Stimulated activated CD4-positive, alpha-beta T cell treated with anti-CD3 and anti-CD28 coated beads, Interleukin-12 subunit alpha, Interleukin-12 subunit beta, amount 100 ng/mL, for 24 hours (primary cell): ENCODE measurements at places on chromosomes 11 and 22.

DNA sequence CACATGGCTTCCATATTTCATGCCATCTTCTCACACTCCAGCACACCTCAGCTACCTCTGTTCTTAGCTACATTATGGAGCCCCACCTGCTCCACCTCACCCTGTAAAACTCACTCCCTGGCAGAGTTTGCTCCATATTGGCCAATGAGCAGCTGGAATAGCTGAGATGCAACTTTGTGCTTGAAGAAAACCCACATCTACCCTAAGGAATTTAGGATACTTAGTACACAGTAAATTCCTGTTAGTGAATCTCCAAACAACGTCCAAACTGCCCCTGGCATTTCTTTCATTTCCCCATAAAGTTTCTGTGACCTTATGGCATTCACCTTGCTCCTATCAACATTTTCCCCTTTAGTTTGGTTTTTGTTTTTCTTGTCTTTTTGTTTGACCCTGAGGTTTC lies 2.2 kb upstream of the VWCE start:
- no peak for DNase-seq

- DNase-seq, result no peak
Observed at GRCh38 chr11:45750439-45750838, 54.5 kb upstream of the SLC35C1 start.

GRCh38 chr11:17599460-17599925 lies 52.4 kb downstream of the OTOG start:
- DNase-seq, result no peak

- no peak for DNase-seq
Observed at GRCh38 chr11:67261946-67262681, 4.2 kb upstream of the GRK2 start.

DNA sequence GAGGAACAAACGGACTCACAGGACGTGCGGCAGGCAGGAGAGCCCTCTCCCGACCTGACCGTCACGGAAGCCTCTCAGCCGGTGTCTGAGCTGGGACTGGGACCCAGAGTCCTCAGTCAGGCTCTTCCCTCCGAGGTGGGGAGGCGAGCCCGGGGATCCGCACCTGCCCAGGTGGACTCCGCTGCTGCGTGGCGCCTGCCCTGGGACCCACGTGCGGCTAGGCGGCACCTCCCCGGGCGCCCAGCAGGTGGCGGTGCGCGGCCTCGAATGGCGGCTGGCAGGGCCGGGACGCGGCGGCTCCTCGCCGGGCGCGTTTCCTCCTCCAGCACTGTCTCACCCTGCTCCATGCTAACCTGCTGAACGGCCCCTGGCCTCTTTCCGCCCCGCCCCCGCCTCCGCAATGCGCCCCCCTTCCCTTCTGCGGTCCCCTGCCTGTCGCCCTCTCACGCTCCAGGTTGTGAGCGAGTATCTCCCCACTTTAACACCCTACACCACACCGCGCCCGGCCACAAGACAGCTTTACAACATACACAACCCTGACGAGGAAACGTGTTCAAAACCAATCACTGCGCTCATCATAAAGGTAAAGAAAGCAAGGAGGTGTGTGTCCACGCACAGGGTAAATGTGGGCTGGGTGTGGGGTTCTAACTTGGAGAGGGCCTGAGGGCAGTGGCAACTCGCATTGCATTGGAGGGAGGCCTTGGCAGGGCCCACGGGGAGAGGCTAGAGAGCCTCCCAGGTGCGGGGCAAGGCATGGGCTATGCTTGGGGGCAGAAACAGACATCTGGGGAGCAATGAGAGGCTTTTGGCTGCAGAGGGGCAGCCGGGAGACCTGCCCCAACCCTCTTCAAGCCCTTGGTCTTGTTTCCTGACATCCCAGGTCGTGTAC lies 25.9 kb upstream of the ATXN10 start:
- DNase-seq, result peak; percentile 75

DNA sequence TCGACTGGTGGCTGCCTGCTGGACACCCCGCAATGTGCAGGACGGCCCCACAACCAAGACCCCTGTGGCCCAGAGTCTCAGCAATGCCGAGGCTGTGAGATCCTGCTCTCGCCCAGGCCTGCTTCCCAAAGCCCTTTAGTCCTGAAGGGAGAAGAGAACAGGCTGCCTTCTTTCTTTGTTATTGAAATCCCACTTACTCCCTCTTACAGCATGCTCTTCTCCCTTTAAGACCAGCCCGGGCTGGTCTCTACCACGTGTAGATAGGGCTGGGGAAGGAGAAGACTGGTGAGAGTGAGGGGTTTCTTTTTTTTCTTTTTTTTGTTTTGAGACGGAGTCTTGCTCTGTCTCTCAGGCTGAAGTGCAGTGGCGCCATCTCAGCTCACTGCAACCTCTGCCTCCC lies 21.3 kb downstream of the TMEM45B start:
- DNase-seq, result no peak

DNA sequence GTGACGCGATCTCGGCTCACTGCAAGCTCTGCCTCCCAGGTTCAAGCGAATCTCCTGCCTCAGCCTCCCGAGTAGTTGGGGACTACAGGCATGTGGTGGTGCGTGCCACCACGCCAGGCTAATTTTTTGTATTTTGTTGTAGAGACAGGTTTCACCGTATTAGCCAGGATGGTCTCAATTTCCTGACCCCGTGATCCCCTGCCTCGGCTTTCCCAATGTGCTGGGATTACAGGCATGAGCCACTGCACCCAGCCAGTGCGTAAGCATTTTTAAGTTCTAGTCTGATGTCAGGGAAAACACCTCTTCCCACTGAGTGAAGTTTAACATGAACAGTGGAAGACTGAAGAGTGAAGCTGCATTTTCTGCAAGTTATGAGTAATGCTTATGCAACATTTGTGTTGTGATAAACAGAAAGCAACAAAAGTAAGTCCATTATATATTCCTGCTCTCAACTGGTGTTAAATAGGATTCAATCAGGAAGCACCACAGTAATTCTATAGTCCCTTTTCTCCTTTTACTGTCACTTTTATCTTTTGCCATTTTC lies 1219.8 kb upstream of the RAG2 start:
- DNase-seq, result no peak

DNA sequence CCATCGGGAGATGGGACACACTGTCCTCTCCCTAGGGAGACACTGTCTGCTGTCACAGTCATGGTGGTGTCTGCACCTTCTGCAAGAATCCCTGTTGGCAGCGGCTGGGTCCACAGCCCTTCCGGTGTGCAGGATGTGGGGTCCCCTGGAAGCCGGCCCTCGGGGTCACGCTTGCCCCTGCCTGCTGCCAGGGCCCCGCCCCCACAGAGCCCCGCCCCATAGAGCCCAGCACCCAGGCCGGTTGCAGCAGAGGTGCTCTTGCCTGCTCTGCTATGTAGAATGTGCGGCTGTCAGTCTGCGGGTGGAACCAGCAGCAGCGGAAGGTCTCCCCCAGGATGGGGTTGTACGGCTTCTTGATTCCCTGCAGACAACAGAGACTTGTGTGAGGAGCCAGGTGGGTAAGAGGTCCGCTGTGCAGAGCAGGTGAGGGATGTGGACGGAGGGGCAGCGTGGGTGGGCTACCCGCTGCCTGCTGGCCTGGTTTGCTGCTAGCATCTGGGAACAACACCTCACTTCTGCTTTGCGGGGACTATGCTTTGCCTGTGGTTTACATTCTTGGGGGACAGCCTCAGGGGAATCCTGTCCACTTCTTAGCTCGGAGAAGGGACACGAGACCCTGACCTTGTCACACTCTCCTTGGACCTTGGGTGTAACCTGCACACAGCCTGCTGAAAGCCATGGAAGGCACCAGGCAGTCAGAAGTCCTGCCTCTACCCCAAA lies 44.9 kb upstream of the CARS1 start:
- no peak for DNase-seq

GRCh38 chr22:48944751-48945620 lies 882.7 kb downstream of the BRD1 start:
- DNase-seq, result no peak

GRCh38 chr11:129489249-129489648 lies 113.6 kb downstream of the BARX2 start:
- DNase-seq, result no peak

GRCh38 chr11:62678433-62678769 lies 472 bp downstream of the UBXN1 start:
- DNase-seq, result no peak

DNA sequence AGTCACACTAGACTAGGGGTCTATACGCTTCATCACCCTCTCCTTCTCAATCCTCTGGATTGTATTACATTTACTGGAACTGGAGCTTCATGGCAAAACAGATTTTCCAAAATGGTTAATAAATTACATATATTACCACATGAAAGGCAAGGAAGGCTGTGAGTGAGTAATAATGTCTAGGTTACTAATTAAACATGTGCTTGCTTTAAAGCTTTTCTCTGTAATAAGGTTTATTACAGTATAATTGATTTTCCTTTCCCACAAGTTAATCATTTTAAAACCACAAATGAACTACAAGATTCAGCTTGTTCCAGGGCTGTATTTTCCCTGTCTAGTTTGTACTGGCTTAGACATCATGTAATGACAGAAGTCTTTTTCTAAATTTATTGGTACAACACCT lies 25.6 kb downstream of the MMP13 start:
- DNase-seq, result no peak

GRCh38 chr11:30000986-30001750 lies 15.7 kb downstream of the KCNA4 start:
- no peak for DNase-seq

- peak; percentile 30 for DNase-seq
Observed at GRCh38 chr11:33542921-33543320, 157.7 kb downstream of the C11orf91 start.

GRCh38 chr11:113420808-113421207 lies 33.2 kb downstream of the ANKK1 start:
- DNase-seq, result no peak

GRCh38 chr22:38947321-38948140 lies 9.9 kb upstream of the APOBEC3A start:
- DNase-seq, result no peak

DNA sequence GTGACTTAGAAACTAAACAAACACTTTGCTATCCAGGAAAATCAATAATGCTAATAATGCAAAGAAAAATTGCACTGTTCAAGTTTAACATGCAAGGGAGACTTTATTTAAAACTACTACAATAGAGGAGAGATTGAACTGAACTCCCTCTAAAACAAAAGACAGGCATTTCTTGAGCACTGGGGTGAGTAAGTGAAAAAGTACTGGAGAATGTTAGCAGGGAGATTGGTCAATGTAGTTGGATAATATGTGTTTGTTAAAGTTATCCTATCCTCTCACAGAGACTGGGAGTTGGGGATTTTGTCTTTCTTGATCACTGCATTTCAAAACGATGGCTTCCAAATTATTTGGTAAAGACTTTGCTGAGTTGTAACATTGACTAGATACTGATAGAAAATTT lies 77.6 kb downstream of the LUZP2 start:
- no peak for DNase-seq

- DNase-seq, result no peak
Observed at GRCh38 chr11:107040433-107041087, 22.3 kb upstream of the GUCY1A2 start.

GRCh38 chr11:2989551-2989950 lies 2.6 kb downstream of the NAP1L4 start:
- no peak for DNase-seq

- no peak for DNase-seq
Observed at GRCh38 chr11:133024301-133024700, 508.0 kb downstream of the OPCML start.

- DNase-seq, result no peak
Observed at GRCh38 chr11:118060869-118061268, 16.0 kb upstream of the TMPRSS4 start.

DNA sequence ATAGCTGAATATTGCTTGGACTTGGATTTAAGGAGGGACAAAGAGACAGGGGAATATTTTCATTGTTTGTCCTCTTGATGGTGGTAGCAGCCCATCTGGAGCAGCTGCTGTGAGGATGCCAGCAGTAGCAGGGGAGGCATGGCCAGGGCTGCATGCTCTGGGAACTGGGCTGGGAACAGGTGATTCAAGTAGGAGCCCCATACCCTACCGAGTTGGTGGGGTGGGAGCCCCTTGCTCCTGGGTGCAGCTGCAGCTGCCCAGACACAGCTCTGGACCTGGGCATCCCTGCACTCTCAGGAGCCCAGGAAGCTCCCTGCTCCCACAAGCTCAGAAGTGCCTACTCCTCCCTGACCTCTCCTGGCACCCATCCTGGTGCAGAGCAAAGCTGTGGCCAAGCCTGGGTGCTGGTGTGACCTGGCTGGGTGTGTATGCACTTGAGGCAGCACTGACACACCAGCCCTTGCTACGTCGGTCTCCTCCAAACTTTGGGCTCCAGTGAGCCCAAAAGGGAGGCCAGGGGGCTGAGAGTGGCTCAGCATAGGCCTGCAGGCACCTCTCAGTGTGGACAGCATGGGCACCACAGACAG lies 341.8 kb upstream of the CCDC179 start:
- DNase-seq, result no peak
